ENCODE measurements at places on chromosomes 2 and 18. TPM values are rescaled to one million over a fixed set of nuclear protein-coding genes. Genes with fewer than 3 reads are reported as not detected.

The LYPD6 gene
- total RNA-seq: not detected

The KCNS3 gene
- not detected for total RNA-seq

The FSHR gene
- total RNA-seq: not detected

The NR4A2 gene
- 290 TPM for total RNA-seq

The PJVK gene
- 4.2 TPM for total RNA-seq

The GPBAR1 gene
- 1.6 TPM for total RNA-seq

The ANKRD53 gene
- total RNA-seq: 1.2 TPM

The SLC30A3 gene
- not detected for total RNA-seq

The UNC80 gene
- total RNA-seq: not detected

The SERPINB13 gene
- total RNA-seq: not detected

The REEP1 gene
- not detected for total RNA-seq

The MTCL1 gene
- total RNA-seq: 0.11 TPM

The LIPG gene
- total RNA-seq: not detected

The C2orf66 gene
- not detected for total RNA-seq

The ACAA2 gene
- 5.7 TPM for total RNA-seq

The REV1 gene
- 39.8 TPM for total RNA-seq

The GPAT2 gene
- total RNA-seq: 2.0 TPM

The ATP6V1C2 gene
- not detected for total RNA-seq

The AQP12B gene
- total RNA-seq: not detected

The CYRIA gene
- total RNA-seq: 1.3 TPM

The GBX2 gene
- not detected for total RNA-seq

The POTEI gene
- total RNA-seq: not detected

The ECEL1 gene
- total RNA-seq: not detected

The PTPRN gene
- not detected for total RNA-seq

The MOB4 gene
- total RNA-seq: 29.8 TPM

The SKOR2 gene
- not detected for total RNA-seq

The HOXD11 gene
- not detected for total RNA-seq

The GAL3ST2 gene
- total RNA-seq: 1.5 TPM

The FAM110C gene
- 0.36 TPM for total RNA-seq

The FZD7 gene
- 0.17 TPM for total RNA-seq

Data from CD4-positive, alpha-beta T cell (primary cell).